ENCODE measurements at places on chromosomes 5 and 9.

GRCh38 chr5:14414007-14414406, 167.6 kb upstream of the OTULINL start:
- no peak for DNase-seq

GRCh38 chr5:178227929-178228328, 4.7 kb downstream of the PHYKPL start:
- DNase-seq: no peak

- DNase-seq: no peak
These were observed 81.3 kb upstream of the DPYSL3 start for GRCh38 chr5:147591120-147591519.

DNA sequence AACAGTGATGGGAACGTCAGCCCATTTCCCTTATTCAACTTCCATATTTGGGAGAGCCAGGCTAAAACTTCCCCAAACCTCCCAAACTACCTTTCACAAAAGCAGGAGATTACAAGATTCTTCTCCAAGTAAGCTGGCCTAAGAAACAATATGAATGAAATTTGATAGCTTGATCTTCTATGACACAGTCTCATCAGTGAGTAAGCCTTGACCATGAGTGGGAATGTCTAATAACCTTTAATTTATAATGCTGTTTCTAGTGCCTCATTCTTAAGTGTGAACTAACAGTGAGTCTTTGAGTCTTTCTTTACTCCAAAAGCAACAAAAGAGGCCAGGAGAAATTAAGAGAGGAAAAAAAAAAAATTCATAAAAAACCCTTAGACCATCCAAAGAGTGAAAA, 1379.9 kb downstream of the EFNA5 start:
- no peak for DNase-seq

DNA sequence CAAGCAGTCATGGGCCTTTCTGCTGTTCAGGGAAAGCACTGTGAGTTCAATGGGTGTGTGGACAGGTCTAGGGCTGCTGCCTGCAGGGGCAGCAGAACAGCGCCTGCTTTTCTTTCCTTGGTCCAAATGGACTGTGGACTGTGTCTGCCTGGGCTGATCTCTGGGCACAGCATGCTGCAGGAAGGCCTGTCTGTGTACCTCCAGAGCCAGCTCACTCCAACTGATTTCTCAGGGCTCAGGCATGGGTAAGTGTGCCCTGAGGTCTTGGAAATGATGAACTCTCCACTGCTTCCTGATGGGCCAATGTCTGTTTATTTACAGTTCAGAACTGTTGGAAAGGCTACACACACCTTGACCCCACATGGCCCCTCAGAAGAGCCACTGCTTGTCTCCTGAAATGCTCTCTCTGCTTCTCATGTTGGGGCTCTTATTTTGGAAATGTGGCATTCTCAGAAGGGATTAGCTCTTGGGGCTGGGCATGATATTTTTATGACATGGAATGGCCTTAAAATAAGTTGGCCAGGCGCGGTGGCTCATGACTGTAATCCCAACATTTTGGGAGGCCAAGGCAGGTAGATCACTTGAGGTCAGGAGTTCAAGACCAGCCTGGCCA, 27.0 kb downstream of the SLC22A4 start:
- no peak for DNase-seq

DNA sequence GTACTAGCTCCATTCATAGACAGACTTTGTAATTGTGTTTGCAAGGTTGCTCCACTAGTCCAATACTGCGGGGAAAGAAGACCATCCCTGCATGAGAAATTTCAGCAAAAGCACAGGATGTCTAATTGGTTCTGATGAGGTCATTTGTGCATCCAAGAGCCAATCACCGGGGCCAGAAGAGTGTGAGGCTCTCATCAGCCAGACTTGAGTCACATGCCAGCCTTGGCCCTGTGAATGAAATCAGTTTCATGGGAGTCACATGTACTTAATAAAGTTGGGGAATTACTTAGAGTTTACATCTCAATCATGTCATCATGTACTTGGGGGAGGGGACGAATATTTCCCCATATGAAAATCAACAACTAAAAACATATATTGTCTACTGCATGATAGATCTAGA, 1236.0 kb downstream of the MAT2B start:
- DNase-seq: peak; percentile 26

DNA sequence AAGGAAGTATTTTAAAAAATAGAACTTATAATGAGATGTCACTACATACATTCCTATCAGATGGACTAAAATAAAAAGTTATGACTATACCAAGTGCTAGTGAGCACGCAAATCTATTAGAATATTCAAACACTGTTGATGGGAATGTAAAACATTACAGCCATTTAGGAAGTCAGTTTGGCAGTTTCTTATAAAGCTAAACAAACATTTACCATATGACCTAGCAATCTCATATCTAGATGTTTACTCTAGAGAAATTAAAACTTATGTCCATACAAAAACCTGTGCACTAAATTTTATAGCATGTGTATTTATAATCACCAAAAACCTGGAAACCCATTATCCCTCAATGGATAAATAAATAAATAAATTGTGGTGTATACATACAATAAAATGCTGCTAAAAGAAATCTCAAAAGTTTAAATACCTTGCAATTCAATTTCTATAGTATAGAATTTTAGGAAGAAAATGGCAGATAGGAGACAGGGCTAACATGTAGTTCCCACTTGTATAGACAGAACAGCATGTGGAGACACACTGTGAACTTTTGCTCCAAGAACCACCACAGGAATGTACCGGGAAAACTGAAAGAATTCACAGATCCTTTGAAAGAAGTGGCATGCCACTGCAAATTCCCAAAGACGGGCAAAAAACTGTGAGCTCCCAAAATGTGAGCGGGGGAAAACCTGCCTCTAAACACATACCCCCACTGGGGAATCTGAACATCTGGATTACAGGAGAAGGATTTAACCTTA, 174.6 kb upstream of the SPEF2 start:
- DNase-seq: peak; percentile 22

DNA sequence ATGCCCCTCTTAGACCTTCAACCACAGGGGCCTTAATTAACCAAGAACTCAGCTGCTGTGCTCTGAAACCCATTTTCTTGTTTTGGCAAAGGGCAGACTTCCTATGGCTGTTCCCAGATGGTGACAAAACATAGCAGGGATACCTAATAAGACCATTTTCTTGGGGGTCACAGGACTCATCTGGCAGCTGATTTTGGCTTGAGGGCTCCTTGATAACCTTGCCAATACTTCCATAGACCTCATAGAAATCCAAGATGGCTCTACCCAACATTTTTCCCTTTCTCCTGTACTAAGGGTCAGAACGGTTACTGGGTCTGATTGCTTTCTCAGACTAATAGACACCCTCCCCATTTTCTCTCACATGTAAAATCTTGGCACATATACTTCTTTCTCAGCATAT, 757.7 kb upstream of the SEMA6A start:
- DNase-seq: no peak

DNA sequence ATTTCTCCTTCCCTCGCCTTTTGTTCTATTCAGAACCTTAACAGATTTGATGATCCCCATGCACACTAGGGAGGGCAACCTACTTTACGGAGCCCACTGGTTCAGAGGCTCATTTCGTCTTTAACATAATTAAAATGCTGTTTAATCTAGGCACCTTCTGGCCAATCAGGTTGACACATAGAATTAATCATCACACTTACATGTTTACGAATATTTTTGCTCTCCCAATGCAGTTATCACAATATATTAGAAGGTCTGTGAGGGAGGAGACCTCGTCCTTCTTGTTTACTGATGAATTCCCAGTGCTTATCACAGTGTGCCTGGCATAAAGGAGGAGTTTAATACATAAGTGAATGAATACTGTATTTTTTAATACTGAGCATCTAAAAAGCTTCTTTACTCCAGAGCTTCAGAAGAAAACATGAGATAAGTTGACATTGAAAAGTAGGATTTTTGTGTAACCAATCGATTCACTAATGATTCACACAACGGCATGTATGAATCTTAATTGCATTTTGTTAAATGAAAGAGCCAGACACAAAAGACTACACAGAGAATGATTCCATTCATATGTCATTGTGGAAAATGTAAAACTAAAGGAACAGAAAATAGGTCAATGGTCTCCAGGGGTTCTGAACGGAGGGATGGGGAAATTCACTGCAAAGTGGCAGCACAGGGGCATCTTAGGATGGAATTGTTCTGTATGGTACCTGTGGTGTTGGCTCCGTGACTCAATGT, 78.6 kb upstream of the VCAN start:
- no peak for DNase-seq

GRCh38 chr5:1867815-1868143, 14.9 kb downstream of the IRX4 start:
- no peak for DNase-seq

GRCh38 chr5:74994826-74995225, 57.5 kb downstream of the GCNT4 start:
- no peak for DNase-seq

- peak; percentile 81 for DNase-seq
These were observed 12.1 kb downstream of the TGFBI start for GRCh38 chr5:136040746-136041415.

DNA sequence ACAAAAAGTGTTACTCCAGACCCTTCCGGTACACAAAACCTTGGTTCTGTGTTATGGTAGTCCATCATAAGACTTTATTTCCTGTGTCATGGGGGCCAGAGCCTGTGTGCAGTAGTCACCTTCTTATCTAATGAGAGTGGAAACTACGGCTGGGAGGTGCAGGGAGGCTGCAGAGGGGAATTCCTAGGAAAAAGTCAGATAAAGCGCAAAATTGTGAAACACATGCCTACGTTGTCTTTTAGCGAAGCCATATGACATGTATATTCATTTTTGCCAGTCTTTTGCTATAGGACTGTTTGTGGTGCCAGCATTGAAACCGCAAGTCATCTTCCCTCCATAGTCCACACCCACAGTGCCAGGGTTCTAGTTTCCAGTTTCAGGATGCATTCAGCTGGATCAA, 80.7 kb downstream of the PPARGC1B start:
- DNase-seq: no peak

DNA sequence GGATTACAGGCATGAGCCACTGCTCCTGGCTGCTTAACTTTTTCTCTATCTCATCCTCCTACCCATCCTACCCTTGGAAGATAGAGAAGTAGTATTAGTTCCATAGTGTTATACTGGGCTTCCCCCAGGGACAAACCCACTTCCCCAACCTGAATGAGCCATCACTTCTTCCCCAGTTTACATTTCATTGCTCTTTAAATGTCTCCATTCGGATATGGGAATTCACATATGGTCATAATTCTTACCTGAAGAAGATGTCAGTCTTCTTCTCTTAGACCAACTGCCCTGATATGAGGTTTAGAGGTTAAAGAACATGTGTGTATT, 1.9 kb downstream of the CD274 start:
- DNase-seq: no peak

DNA sequence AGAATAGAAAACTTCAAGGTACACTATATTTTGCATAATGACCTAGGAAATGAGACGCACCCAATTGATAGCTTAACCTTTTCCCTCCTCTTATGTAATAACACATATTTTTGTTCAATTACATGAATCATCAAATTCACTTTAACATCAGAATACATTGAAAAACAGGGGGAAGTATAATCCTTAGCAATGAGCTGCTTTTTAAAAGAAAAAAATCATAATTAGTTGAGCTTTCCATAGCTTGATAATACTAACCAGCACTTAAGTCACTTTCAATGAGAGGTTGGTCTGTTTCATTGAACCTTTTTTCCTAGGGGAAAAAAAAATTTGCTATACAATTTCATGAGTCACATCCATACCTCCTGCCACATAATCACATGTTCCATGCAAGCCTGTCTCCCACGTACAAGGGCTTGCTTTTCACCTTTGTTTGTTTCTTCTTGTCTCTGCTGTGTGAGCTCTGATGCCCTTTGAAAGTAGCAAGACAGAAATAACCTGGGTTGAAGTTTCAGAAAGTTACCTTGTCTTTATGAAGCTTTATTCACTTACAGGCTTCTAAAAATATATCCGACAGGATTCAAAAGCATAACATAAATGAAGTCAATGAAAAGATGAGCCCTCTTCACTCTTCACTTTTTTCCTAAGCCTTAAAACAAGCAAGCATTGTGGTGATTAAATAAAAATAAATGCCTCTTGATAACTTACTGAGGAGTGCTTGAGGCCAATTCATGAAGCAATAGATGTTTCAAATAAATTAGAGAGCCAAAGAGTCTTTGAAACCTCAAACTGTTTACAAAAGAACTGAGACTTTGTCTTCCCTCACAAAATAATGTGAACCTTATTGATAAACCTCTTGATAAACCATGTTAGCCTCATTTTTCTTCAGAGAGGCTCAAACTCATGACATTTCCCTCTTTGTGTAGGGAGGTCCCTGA, 108.5 kb downstream of the FEM1C start:
- no peak for DNase-seq

Measured in H4 (cell line).